GM10248 (cell line): ENCODE measurements at places on chromosomes 7 and 10.

- no peak for DNase-seq
Observed at GRCh38 chr7:142194201-142194600, 63.7 kb downstream of the PRSS58 start.

DNA sequence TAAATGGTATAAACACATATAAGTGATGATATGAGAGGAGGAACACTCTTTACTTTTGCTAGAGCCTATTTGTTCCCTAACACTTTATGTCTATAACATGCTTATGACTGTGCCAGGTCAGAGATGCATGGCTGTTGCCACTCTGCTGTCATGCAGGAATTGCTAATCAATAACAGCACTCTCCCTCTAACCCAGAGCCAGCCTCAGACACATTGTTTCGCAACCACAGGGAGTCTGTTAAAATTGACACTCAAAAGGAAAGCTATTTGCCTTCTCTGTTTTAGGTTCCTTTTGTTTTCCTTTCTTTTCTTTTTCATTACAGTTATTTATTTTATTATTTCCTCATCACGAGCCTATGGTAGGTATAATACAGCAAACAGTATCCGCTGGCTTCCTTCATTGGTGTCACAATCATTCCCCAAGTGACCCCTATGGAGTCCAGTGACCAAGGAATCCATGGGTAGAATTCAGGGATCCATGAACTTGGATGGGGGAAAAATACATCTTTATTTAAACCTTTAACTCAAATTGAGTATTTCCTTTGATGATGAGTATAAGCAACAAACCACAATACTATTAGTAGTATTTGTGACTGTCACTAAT, 6.8 kb downstream of the PON2 start:
- no peak for DNase-seq

DNA sequence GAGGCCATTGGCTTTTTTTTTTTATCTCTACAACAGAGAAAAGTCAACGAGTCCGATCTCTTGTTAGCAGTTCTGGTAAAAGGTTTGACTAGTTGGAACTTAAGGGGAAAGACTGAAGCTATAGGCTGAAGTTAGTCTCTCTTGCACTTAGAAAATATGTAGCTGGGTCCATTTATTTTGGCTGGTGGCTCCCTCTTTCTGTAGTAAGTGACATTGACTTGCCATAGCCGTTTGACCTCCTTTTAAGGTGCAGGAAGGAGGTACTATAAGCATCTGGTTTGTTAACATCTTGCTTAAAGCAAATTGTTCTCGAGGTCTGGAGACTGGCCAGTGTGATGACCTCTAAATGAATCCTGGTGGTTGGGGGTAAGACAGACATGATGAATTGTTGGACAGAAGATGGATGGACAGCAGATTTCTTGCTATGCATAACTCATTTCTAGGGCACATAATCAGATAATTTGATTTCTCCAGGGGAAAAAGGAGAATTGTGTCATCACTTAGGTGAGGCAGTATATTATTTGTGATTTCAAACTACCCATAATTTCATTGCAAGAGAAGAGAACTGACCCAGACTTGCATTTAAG, 356.3 kb upstream of the GALNT17 start:
- no peak for DNase-seq

- peak; percentile 79 for DNase-seq
Observed at GRCh38 chr7:5231811-5232484, 41.9 kb downstream of the WIPI2 start.

- no peak for DNase-seq
Observed at GRCh38 chr10:90227217-90227656, 525.8 kb downstream of the KIF20B start.

GRCh38 chr7:157579425-157579824, 242.6 kb downstream of the DNAJB6 start:
- DNase-seq = no peak

GRCh38 chr7:90593205-90593604, 2.9 kb upstream of the CDK14 start:
- DNase-seq = no peak

DNA sequence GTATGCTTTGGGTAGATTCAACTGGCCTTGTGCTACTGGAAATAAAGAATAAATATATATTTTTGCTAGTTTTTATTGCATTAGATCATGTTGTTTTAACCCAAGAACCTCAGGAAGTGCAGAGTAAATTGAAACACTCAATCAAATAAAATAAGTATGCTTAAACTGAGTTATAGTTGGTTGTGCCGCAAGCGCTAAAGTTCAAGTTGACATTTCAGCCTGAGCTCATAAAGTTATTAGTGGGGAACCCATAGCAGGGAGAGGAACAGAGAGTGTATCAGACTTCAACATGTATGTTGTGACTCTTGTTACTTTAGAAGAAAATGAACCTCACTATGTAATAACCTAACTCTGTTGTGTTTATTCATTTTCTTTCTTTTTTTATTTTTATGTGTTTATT, 25.2 kb upstream of the BAMBI start:
- no peak for DNase-seq

DNA sequence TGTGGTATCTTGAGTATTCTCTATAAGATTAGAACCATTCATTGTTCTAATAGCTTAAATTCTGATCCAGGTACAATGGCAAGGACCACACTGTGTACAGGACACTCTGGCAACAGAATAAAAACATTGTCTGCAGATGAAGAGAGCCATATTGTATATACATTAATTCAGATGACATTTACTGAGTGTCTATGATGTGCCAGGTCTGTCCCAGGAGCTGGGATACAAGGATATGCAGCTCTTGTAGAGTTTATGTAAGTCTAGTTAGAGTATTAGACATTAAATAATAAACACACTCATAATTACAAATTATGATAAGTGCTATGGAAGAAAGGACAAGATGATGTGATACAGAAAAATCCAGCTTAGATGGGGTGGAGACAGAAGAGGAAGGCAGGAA, 184.1 kb downstream of the HIBADH start:
- DNase-seq = no peak

GRCh38 chr10:132707776-132708171, 78.2 kb downstream of the NKX6-2 start:
- DNase-seq = no peak

- DNase-seq = no peak
Observed at GRCh38 chr7:130793855-130794618, 60.0 kb upstream of the KLF14 start.

- DNase-seq = no peak
Observed at GRCh38 chr7:151249034-151249731, 689 bp upstream of the SMARCD3 start.

- DNase-seq = no peak
Observed at GRCh38 chr10:113057948-113058522, 108.0 kb downstream of the TCF7L2 start.

DNA sequence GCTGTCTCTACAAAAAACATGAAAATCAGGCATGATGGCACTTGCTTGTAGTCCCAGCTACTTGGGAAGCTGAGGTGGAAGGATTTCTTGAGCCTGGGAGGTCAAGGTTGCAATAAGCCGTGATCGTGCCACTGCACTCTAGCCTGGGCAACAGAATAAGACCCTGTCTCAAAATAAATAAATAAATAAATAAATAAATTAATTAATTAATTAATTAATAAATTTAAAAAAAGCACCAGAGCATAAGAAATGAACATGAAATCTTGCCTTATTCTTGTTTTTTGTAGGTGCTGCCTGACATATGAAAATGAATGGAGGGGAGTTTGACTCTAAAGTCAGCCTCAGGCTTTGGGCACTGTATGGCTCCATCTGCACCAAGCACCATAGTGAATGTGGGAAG, 69.9 kb downstream of the GATA3 start:
- DNase-seq = no peak

- peak; percentile 76 for DNase-seq
Observed at GRCh38 chr7:24755541-24756407, 1.5 kb downstream of the GSDME start.

DNA sequence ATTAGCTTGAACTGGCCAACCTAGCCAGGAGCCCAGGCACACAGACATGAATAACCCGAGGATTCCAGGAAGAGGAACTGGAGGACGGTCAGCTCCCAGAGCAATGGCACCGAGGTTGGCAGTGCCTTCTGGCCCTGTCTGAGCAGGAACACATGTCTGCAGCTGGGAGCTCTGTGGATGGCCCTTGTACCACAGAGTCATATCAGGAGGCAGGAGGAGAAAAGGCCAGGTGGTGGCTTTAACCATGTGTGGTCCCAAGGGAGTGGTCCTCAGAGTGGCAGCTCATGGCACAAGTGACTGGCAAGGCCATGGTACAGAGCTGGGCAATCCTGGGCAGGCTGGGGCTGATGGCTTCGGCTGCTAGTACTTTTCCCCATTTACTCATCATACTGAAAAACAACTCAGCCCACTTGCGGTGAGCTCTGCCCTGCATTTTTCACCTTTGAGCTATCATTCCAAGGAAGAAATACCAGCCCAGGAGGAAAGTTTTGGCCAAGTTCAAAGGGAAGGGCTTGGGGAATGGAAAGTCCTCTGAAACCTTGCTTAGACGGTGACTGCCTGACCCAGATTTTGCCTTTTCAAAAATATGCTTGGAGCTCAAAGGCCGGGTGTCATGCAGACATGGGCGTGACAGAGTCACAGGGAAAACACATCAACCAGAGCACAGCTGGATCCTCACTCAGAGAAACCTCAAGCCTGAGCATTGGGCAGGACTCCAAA, 25.7 kb upstream of the LOXL4 start:
- no peak for DNase-seq

- DNase-seq = no peak
Observed at GRCh38 chr10:58546722-58547445, 34.2 kb downstream of the BICC1 start.

- DNase-seq = no peak
Observed at GRCh38 chr7:4025694-4026615, 656.1 kb upstream of the FOXK1 start.

DNA sequence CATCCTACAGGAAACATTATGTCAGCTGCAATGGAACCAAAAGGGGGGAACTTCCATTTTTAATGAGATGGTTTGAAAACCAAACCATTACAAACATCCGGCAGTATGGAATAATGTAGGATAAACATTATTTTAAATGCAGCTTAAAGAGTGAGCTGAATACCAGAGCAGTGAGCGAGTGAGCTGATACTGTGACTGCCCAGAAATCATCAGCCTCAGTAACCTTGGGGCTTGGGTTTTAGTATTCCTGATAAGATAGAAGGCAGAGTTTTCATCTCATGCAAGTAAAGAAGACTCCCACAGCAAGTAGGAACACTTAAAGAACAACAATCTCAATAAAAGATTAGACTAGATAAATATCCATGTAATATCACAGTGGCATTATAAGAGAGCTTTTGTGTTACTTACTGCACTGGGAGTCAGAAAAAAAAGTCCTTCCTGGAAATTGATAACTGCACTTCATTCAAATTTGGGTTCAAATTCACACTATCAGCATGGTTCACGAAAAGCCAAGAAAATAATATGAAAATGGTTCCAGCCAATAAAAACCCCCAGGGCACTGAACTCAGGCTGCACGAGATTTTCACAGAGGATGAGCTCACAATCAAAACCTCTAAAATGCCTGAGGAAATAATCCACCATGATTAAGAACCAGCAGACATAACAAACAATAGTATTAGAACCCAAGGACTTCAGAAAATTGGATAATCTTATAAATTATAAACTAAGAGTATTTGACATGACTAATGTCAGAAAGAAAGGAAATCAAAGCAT, 115.7 kb downstream of the MTPAP start:
- no peak for DNase-seq

DNA sequence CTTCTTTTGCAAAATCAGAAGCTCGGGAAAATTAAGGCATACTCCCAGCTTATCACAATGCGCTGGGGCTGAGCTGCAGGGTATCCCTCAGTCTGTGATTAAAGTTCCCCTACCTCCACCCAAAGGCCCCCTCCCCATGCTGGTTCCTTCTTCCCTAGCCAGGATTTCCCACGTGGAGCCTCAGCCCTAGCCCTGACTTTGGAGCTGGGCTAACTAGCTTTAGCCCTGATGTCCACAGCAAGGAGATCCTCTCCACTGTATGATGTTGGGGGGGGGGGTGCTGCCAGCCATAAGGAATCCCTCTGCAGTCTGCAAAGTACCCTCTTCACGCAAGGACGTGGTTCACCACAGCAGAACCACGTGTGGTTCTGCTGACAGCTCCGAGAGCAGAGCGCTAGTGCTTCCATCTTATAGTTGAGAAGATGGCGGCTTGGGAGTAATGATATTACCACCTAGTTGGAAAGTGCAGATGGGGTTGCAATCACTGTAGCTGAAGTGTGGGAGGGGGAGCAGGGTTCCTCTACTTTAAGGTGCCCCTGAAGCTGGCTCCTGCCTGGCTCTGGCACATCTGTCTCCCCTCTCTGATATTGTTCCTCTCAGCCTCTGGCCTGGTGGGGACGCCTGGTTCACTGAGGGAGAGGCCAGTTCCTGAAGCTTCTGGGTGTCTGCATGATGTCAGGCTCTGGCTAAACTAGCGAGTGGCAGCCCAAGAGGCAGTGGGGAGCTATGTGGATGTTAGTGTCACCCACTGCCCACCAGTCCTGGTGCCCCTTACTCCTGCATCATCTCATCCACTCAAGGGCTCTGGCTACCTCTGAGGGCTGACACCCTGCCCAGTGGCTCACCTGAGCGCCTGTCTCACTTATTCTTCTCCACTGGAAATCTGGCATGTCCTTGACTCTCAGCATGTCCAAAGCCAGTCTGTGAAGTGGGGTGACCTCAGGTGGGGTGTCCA, 270.7 kb downstream of the RPS24 start:
- DNase-seq = no peak

- no peak for DNase-seq
Observed at GRCh38 chr10:35912615-35913569, 270.8 kb upstream of the FZD8 start.

- no peak for DNase-seq
Observed at GRCh38 chr7:78090616-78091015, 292.0 kb downstream of the PHTF2 start.

- DNase-seq = no peak
Observed at GRCh38 chr10:120495226-120496009, 38.4 kb downstream of the PLPP4 start.

DNA sequence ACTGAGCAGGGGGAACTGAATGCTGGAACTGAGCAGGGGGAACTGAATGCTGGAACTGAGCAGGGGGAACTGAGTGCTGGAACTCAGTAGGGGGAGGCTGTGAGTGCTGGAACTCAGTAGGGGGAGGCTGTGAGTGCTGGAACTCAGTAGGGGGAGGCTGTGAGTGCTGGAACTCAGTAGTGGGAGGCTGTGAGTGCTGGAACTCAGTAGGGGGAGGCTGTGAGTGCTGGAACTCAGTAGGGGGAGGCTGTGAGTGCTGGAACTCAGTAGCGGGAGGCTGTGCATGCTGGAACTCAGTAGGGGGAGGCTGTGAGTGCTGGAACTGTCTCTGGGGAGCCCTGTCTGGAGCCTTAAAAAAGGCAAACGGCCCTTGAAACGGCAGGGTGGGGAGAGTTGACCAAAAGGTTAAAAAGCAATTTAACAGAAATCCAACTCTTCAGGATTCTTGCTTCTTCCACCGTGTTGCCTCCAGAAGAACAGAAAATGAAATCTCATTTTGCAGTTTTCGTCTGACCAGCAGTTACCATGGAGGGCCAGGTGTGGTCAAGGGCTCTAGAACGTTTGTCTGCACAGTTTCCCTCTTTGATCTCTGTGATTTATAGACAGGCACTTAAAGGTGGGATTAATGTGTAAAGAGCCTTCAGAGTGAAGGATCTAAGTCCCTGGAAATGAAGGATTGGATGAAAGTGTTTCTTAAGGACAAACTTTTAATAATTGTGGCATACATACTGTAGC, 19.1 kb downstream of the DOCK1 start:
- DNase-seq = no peak

GRCh38 chr10:90872648-90873020, 860 bp downstream of the RPP30 start:
- no peak for DNase-seq

GRCh38 chr10:89888321-89889070, 187.1 kb downstream of the KIF20B start:
- peak; percentile 26 for DNase-seq
